ENCODE measurements at places on chromosomes 4 and X.

DNA sequence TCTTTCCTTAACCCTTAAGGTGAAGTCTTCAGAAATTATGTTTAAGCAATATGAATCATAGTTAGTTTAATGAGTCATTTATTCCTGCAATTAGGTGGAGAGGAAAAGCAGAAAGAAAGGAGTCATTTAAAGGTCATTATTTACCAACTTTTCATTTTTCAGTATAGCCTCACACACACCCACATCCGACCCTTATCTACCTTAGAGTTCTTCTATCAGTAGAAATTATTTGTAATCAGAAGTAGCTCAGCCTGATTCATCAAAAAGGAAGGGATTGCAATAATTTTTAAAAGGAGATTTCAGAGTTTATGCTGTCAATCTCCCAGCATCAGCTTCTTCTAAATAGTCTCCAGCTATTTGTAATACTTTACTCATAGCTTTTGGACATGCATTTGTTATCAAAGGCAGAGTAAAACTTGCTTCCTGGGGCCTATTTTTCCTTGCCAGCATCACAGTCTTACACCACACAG, 5.9 kb downstream of the ANXA10 start:
- no peak for DNase-seq

DNA sequence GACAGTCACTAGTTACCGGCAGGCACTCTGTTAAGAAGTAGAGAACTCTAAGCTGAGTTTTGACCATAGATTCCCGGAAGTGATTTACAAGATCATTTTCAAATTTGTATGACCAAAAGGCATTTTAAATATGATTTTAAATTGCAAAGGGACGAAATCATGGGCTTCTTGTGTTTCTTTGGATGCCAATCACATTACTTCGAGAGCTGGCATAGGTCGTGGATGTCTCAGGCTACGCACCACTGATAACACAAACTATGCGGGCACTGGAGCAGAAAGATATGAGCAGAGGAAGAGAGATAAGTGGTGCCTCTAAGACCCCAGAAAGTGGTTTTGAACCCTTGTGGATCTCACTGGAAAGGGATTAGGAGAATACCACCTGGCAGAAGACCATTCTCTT, 294.2 kb upstream of the FTHL17 start:
- DNase-seq, result no peak

GRCh38 chrX:15916704-15917084, 62.1 kb upstream of the AP1S2 start:
- no peak for DNase-seq

DNA sequence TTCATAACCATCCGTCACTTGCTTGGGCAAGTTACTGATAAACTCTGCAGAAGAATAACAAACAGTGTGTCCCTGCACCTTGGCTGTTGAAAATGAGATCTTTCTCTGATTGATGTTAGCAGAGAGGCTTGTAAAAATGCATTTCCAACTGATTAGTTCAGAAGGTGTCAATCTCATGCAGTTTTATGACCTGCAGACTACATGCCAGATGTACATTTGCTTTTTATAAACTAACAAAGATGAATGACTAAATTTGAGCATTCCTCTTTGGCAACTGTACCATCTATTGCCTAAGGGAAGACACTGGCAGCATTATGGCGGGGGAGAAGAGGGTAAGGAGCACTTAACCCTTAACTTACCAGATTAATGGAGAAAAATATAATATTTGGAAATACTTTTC, 192.8 kb downstream of the DCTD start:
- DNase-seq, result no peak

DNA sequence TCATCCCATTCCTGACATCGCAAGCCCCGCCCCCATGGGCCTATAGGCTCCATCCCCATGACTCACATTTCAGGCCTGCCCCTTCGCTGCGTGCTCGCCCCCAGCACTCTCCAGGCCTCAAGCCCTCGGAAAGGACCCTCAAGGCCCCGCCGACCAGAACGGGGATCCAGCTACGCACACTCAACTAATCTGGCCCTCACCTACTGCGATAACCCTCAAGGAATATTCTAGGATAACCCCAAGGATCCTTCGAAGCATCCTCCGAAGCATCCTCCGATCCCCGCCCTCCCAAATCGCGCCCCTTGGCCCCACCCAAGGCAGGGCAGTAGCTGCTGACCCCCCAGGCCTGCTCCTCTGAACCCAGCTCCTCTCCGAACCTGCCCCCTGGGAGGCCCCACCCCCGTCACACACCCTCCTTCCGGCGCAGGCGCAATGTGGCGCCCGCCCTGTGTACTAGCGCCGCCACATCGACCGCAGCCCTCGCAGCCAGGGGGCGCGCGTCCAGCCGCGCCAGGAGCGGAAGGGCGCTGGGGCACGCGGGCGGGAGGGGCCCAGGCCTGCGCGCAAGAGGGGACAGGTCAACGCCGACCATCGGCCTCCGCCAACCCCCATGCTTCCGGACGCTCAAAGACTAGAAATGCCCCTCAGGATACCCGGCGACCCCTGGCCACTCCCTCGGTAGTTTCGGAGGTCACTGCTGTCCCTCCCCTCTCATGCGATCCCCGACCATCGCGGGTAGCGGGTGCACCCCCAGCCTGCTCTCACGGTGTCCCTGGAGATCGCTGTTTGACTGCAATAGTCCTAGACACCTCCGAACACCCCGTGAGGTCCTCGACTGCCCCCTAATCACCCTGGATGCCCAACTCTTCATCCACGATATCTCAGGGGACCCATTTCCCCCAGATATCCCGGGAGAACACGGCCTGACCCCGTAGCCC, 6.4 kb upstream of the MAGIX start:
- DNase-seq, result peak; percentile 81

- no peak for DNase-seq
Observed at GRCh38 chr4:29619168-29619567, 1101.0 kb upstream of the PCDH7 start.

GRCh38 chrX:149527705-149528104, 13.1 kb upstream of the EOLA1 start:
- DNase-seq, result no peak

- no peak for DNase-seq
Observed at GRCh38 chr4:93351846-93352245, 476.7 kb upstream of the ATOH1 start.

- DNase-seq, result no peak
Observed at GRCh38 chr4:109510687-109511086, 49.4 kb upstream of the MCUB start.

DNA sequence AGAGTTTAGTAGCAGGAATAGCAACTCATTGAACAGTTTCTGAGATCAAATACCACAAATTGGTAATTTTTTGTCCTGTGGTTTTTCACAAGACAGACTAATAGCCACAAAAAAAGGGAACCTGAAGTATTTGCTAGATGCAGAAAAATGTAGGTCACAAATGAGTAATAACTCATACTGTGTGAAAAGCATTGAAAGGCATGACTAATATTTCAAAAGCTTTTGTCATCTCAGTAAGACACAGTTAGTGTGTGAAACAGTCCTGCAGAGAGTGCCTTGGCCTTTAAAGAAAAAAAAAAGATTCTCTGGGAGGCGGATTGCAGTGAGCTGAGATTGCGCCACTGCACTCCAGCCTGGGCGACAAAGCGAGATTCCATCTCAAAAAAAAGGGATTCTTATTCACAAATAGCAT, 31.4 kb upstream of the SLC25A31 start:
- DNase-seq, result peak; percentile 94

DNA sequence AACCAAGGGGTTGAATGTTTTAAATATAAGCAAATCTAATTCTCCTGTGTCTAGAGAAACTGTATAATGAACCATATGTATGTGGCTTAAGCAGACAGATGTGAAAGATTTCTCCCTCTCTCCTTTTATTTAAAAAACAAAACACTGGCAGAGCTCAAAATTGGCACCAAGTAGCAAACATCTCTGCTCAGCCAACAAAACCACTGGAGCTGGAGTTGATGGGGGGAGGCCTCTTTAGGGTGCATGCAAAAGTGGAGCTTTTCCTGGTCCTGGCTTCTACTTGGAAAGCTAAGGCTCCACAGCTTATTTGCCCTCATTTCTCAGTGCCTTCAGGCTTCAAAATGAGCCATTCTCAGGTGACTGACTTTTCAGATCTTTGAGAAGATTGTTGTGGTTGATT, 95.6 kb downstream of the REPS2 start:
- DNase-seq, result no peak

GRCh38 chr4:95462921-95463320, 85.9 kb downstream of the UNC5C start:
- DNase-seq, result no peak

GRCh38 chrX:71366674-71367256, 608 bp downstream of the TAF1 start:
- DNase-seq, result peak; percentile 32

- no peak for DNase-seq
Observed at GRCh38 chr4:60088807-60089486, 1111.2 kb upstream of the ADGRL3 start.

DNA sequence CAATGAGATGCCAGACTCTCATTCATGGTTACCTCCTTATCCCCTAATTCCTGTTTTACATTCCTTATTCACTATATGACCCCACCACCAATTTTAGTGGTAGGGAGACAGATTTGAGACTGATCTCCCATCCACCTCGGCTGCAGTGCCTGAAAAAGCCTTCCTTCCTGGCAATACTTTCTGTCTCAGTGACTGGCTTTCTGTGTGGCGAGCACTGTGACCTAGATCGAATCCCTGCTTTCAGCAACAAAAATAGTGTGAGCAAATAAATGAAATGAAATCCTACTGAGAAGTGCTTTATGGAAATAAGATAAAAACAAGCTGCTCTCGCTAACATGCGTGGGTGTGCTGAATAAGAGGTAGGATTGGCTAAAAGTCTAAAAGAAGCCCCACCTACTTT, 165.3 kb downstream of the GPM6A start:
- no peak for DNase-seq

GRCh38 chr4:144862210-144862609, 216.3 kb downstream of the HHIP start:
- DNase-seq, result no peak

DNA sequence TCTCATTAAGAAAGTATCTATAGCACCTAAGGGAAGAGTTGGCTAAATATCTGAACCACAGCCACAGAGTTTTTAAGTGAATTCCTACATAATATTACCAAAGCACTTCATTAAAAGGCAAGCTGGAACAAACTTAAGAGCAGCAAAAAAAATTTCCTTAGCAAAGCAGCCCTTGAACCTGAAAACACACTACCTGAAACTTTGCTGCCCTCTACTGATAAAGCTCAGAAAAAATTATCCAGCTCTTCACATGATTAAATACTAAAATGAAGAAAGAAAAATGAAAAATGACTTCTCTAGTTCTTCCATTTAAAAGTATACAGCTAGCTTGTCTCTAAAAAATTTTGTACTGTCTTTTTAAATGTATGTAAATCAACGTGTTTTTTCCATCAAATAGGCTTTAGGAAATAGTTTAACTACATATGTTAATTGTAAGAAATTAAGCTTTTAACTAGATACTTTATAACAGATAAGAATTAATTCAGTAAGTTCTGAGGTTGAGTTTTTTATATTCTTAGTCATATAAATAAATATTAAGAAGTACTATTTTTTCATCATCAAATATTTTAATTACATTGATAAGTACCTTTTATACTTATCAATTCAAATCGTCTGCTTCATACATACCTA, 156.1 kb downstream of the STPG2 start:
- DNase-seq, result peak; percentile 1

- no peak for DNase-seq
Observed at GRCh38 chr4:76987685-76988084, 38.1 kb downstream of the SEPTIN11 start.

GRCh38 chr4:115234405-115235093, 121.1 kb upstream of the NDST4 start:
- peak; percentile 62 for DNase-seq

GRCh38 chr4:62513306-62513705, 1313.2 kb downstream of the ADGRL3 start:
- peak; percentile 27 for DNase-seq

DNA sequence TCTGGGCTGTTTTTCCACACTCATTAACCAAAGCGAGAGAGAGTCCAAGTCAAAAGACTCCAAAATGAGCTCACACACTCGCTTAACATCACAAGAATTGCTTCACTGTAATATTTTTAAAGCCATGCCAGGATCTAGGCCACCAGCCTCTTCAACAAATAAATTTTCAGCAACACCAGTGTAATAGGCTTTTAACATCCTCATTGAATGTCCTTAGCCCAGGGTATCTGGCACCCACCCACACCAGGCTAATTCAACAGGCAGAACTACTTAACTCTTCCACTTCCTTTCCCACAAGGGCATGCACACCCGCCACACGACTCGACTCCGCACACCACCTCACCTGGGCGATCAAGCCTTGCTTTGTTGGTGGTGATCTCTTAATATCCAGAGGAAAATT, 34.2 kb downstream of the FAT1 start:
- no peak for DNase-seq

GRCh38 chr4:87304745-87305432, 17.8 kb downstream of the HSD17B13 start:
- DNase-seq, result no peak

DNA sequence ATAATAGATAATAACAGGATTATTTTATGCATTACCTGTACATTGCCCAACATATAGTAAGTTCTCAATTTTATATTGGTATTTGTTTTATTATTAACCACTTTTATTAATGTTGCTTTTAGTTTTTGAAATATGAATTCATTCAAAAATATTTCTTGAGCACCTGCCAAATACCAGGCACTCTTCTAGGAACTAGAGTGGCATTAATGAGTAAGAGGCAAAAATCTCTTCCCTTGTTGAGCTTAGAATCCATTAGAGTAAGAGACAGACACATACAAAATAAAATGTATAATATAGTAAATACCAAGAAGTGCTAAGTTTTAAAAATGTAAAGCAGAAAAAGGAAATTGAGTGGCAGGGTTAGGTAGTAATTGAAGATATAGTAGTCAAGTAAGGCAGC, 45.8 kb downstream of the TET2 start:
- no peak for DNase-seq

DNA sequence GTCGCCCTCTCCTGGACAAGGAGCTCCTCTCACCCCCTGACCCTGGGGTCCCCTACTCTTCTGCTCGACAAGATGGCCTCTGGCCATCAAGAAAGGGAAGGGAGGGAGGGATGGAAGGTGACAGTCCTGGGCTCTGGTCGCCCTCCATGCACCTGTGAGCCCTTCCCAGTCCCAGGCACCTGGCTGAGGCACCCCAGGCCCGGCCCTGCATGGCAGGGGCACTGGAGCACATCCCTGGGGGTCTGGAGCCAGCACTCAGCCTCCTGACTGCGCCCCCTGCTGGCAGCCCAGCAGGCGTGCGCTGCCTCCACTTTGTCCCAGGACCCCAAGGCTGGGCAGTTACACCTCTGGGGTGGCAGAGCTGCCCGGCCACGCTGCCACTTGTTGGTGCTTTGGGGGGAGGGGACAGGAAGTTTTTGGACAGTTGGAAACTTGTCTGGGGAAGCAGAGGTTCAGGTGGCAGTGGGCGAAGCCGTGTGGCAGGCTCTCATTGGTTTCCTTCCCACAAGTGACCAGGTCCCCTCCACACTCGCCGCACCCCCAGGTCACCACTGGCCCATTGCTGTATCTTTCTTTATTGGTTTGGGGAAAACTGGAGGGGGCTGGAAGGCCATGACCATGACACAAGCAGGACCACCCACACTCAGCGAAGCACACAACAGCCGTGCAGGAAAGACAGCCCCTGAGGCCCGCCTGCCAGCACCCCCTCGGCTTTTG, 4.3 kb downstream of the PNCK start:
- no peak for DNase-seq

- no peak for DNase-seq
Observed at GRCh38 chrX:24399550-24399949, 39.1 kb downstream of the SUPT20HL1 start.

Data from inflammatory macrophage treated with lipopolysaccharide for 4 hours (primary cell).